Lower lobe of right lung (tissue), 2 donors: ENCODE measurements at places on chromosomes 6 and 20.

DNA sequence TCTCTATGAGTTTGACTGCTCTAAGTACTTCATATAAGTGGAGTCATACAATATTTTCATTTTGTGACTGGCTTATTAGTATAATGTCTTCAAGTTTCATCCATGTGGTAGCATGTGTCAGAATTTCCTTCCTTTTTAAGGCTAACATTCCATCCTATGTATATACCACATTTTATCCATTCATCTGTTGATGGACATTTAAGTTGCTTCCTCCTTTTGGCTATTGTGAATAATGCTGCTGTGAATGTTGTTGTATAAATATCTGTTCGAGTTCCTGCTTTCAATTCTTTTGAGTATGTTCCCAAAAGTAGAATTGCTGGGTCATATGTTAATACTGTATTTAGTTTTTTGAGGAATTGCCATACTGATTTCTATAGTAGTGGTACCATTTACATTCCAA lies 79.5 kb downstream of the PTPRA start:
- no peak overlapping the region for H3K4me3 ChIP-seq
- DNase-seq = no peak
- no peak overlapping the region for H3K27ac ChIP-seq
- peaks cover 9% of the 10 kb centered on the region for H3K36me3 ChIP-seq

- H3K4me1 ChIP-seq = peaks cover 3% of the 10 kb centered on the region
- no peak for DNase-seq
- H3K27me3 ChIP-seq = peaks cover 27% of the 10 kb centered on the region
- no peaks in the 10 kb centered on the region for H3K36me3 ChIP-seq
- no peak overlapping the region for H3K27ac ChIP-seq
Measured at GRCh38 chr20:51121901-51122412, 99.0 kb upstream of the KCNG1 start.

GRCh38 chr6:105077596-105078385 lies 102.0 kb downstream of the POPDC3 start:
- H3K27me3 ChIP-seq = no peaks in the 10 kb centered on the region
- DNase-seq = no peak
- no peaks in the 10 kb centered on the region for H3K4me1 ChIP-seq
- no peaks in the 10 kb centered on the region for H3K36me3 ChIP-seq
- no peak overlapping the region for H3K27ac ChIP-seq

DNA sequence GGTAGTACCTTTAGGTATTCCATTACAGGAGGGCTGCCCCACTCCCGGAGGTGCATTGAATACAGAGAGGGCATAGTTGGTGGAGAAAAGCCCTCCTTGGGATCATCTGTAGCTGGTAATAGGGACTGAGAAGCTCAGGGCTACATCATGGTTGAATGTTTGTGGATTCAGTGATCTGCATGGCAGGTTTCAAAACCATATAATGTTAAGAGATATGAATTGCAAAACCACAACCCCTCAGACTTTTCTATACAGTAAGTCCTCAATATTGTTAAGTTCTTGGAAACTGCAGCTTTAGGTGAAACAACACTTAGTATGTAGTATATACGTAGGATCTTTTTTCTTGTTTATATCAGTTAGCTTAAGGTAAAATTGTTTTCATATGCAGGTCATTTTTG lies 11.3 kb downstream of the TULP4 start:
- H3K27me3 ChIP-seq = no peaks in the 10 kb centered on the region
- peaks cover 27% of the 10 kb centered on the region for H3K4me1 ChIP-seq
- no peaks in the 10 kb centered on the region for H3K36me3 ChIP-seq
- no peak overlapping the region for H3K27ac ChIP-seq
- no peak for DNase-seq

GRCh38 chr6:22558288-22558882 lies 11.0 kb upstream of the HDGFL1 start:
- no peaks in the 10 kb centered on the region for H3K4me1 ChIP-seq
- H3K36me3 ChIP-seq = no peaks in the 10 kb centered on the region
- no peaks in the 10 kb centered on the region for H3K27me3 ChIP-seq
- no peak overlapping the region for H3K4me3 ChIP-seq

DNA sequence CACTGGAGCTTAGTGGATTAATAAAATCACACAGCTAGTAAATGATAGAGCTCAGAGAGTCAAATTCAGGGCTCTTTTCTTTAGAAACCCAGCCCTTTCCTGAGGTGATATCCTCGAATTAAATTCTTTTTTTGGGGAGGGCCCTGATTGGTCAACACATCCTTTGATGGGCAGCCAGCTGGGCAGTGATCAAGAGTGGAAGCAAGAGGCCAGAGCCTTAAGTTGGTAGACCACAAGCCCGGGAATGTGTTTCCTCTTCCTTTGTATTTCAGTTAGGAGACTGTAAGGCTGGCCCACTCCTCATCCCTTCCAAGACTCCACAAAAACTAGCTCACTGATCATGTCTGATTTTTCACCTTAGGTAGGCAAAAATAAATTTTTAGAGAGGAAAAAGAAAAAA lies 640.5 kb downstream of the DHX35 start:
- no peak overlapping the region for H3K4me3 ChIP-seq
- no peak for DNase-seq
- no peak overlapping the region for H3K27ac ChIP-seq
- H3K36me3 ChIP-seq = no peaks in the 10 kb centered on the region
- H3K4me1 ChIP-seq = no peaks in the 10 kb centered on the region
- no peaks in the 10 kb centered on the region for H3K27me3 ChIP-seq

GRCh38 chr6:158283304-158283980 lies 28.8 kb upstream of the TULP4 start:
- peak overlapping the region; percentile 20 for H3K27ac ChIP-seq
- DNase-seq = no peak
- H3K4me1 ChIP-seq = peaks cover 29% of the 10 kb centered on the region
- no peak overlapping the region for H3K4me3 ChIP-seq
- H3K36me3 ChIP-seq = no peaks in the 10 kb centered on the region

DNA sequence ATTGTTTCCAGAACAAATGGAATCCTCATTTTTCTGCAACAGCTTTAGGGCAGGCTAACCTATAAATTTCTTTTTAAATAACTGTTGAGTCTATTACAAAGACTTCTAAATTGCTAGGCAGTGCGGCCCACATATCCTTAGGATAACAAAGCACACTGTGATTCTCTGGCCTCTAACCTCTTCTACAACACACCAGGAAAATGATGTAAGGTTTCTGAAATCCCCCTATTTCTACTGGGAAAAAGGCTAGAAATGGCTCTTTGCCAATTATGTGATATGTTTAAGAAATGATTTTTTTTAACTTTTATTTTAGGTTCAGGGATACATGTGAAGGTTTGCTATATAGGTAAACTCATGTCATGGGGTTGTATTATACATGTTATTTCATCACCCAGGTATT lies 17.3 kb upstream of the NT5E start:
- H3K27ac ChIP-seq = no peak overlapping the region
- DNase-seq = no peak
- no peaks in the 10 kb centered on the region for H3K27me3 ChIP-seq
- H3K4me3 ChIP-seq = no peak overlapping the region
- no peaks in the 10 kb centered on the region for H3K4me1 ChIP-seq

DNA sequence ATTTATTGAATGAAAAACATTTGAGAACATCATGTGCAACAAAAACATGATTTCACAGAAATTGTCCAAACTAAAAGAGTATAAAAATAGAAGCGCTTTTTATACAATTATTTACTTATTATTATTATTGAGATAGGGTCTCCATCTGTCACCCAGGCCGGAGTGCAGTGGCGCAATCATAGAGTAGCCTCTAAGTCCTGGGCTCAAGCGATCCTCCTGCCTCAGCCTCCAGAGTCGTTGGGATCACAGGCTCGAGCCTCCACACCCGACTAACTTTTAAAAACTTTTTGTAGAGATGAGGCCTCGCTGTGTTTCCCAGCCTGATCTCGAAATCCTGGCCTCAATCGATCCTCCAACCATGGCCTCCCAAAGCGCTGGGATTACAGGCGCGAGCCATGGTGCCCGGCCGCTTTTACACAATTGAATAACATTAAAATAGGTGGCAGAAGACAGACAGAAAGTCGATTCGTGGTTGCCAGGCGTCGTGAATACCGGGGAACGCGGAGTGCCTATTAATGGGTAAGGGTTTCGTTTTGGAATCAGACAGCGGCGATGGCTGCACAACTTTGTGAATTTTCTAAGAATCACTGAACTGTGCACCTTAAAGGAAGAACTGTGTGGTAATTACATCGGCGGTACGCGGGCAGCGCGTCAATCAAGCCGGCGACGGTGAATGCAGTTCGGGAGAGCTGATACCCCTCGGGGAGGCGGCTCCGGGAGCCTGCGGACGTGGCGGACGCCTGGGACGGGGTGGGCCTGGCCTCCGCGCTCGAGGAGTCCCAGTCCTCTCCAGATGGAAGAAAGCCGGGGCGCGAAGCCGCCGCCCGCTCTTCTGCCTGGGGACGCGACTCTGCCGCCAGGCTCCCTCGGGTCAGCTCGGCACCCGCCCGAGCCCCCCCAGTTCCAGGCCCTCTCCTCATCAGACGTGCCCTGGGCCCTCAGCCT lies 807 bp downstream of the TBC1D20 start:
- H3K36me3 ChIP-seq = no peaks in the 10 kb centered on the region
- H3K27ac ChIP-seq = peak overlapping the region; percentile 90
- H3K4me1 ChIP-seq = peaks cover 52% of the 10 kb centered on the region
- DNase-seq = peak; percentile 75
- no peaks in the 10 kb centered on the region for H3K27me3 ChIP-seq
- peak overlapping the region; percentile 86 for H3K4me3 ChIP-seq

GRCh38 chr6:67501755-67502154 lies 1133.3 kb upstream of the ADGRB3 start:
- H3K4me1 ChIP-seq = no peaks in the 10 kb centered on the region
- H3K27ac ChIP-seq = no peak overlapping the region
- DNase-seq = no peak
- H3K36me3 ChIP-seq = no peaks in the 10 kb centered on the region
- H3K4me3 ChIP-seq = no peak overlapping the region

- DNase-seq = no peak
- peaks cover 20% of the 10 kb centered on the region for H3K4me1 ChIP-seq
- no peak overlapping the region for H3K4me3 ChIP-seq
- no peaks in the 10 kb centered on the region for H3K27me3 ChIP-seq
- H3K36me3 ChIP-seq = peaks cover 37% of the 10 kb centered on the region
- H3K27ac ChIP-seq = no peak overlapping the region
Measured at GRCh38 chr6:138429761-138430160, 25.7 kb downstream of the HEBP2 start.

GRCh38 chr6:157647261-157647915 lies 175.7 kb upstream of the SNX9 start:
- no peak overlapping the region for H3K4me3 ChIP-seq
- no peaks in the 10 kb centered on the region for H3K4me1 ChIP-seq

DNA sequence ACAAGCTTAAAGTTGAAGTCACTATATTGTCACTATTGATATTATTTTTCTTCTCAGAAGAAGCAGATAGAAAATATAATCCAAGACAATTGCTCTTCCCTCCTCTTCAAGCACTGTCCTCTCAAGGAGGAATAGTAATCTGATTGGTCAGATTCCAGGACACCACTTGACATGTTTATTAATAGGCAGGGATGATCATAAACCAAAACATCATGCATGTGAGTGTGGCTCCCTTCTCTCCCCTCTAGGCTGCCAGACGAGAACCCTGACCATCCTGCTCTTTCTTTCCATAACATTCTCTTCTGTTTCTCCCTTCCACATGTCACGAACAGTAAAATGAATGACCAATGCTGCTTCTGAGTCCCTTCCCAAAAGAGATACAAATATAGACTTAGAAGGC lies 7.5 kb downstream of the ATG5 start:
- H3K27ac ChIP-seq = no peak overlapping the region
- H3K4me1 ChIP-seq = peaks cover 21% of the 10 kb centered on the region
- H3K36me3 ChIP-seq = peaks cover 25% of the 10 kb centered on the region
- no peak for DNase-seq
- H3K27me3 ChIP-seq = no peaks in the 10 kb centered on the region
- no peak overlapping the region for H3K4me3 ChIP-seq

DNA sequence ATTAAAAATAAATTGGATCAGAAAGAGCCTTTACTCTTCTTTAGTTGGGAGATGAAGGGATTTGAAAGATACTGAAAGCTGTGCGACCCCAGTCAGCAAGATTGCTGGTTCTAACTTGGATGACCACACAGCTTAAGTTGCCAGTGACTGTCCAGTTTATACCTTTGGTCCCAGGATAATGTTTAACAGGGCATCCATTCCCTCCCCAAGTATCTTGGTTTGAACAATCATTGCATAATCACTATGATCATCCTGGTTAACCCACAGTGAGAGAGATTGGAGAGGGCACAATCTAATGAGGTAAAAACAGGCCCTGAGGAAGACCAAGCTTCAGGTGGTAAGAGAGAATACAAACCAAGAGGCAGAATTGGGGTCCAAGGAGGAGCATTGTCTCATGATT lies 798.3 kb downstream of the MAFB start:
- no peak overlapping the region for H3K27ac ChIP-seq
- DNase-seq = no peak
- H3K36me3 ChIP-seq = no peaks in the 10 kb centered on the region

GRCh38 chr20:47761482-47762047 lies 23.7 kb downstream of the SULF2 start:
- H3K4me3 ChIP-seq = no peak overlapping the region
- no peak for DNase-seq
- no peak overlapping the region for H3K27ac ChIP-seq

- H3K4me3 ChIP-seq = peak overlapping the region; percentile 32
- no peaks in the 10 kb centered on the region for H3K36me3 ChIP-seq
- H3K27me3 ChIP-seq = no peaks in the 10 kb centered on the region
- H3K27ac ChIP-seq = peak overlapping the region; percentile 78
- peak; percentile 79 for DNase-seq
Measured at GRCh38 chr6:159981403-159982245, 12.7 kb downstream of the IGF2R start.

- H3K4me1 ChIP-seq = peaks cover 15% of the 10 kb centered on the region
- no peaks in the 10 kb centered on the region for H3K36me3 ChIP-seq
- no peak overlapping the region for H3K27ac ChIP-seq
- no peak for DNase-seq
Measured at GRCh38 chr6:26170181-26170580, 83.0 kb downstream of the HFE start.

- no peaks in the 10 kb centered on the region for H3K36me3 ChIP-seq
- no peak for DNase-seq
- no peak overlapping the region for H3K27ac ChIP-seq
- H3K27me3 ChIP-seq = no peaks in the 10 kb centered on the region
- no peaks in the 10 kb centered on the region for H3K4me1 ChIP-seq
- no peak overlapping the region for H3K4me3 ChIP-seq
Measured at GRCh38 chr6:110944681-110945151, 13.8 kb upstream of the GTF3C6 start.

DNA sequence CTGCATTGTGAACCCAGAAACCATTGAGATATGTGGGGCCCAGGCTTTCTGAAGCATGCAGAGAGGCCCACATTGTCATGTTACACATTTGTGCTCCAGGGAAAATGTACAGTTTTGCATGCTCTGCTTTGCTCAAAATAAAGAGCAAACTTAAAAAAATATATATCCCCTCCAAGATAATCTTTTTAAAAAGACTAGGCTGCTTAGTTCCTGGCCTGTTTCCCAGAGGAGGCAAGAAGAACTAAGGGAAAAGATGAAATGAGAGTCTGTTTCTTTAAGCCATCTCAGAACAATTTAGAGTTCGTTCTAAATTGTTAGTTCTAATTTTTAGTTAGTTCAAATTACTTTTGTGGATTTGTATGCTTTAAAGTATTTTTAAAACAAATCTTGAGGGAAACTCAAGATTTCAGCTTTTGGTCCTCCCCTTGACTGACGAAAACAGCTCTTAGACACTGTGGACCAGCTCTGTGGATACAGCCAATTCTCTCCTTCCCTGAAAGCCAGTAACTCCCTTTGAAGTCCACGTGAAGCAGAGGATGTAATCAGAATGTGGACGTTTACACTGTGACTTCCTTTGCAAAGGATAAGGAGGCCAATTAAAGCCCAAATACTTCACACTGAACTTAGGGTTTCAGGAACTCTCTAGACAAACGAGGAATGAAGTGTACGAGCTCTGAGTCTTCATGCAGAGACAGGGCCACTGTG lies 84.7 kb downstream of the CD164 start:
- H3K4me3 ChIP-seq = no peak overlapping the region
- no peak for DNase-seq
- H3K36me3 ChIP-seq = no peaks in the 10 kb centered on the region
- H3K27ac ChIP-seq = no peak overlapping the region
